ENCODE measurements at places on chromosomes 11 and 22.

DNA sequence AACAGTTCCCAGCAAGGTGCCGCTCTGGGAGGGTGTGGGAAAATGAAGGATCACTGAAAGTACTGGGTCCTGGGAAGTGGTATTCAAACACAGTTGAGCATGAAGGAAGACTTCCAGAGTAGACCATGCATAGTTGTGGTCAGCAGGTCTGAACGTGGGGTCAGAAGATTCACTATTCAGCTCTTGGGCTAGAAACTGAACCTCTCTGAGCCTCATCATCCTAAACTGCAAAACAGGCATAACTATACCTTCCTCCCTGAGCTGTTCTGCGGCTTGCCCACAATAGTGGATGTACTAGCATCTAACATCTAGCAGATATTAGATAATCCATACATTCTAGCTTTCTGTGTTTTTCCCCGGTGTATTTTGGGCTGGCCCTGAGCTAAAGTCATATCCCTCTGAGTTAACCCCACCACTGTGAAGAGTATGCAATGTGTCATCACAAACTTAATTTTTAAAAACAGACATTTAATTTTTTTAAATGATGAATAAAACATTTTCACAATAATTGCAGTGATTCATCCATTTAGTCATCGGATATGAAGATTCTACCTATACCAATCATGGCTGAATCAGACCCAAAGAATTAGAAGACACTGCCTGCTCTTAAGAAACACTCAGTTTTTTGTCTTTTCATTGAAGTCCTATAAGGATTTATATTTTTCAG, 179.1 kb downstream of the BLID start:
- H3K27ac ChIP-seq: no peak overlapping the region
- no peaks in the 10 kb centered on the region for H3K36me3 ChIP-seq
- DNase-seq: no peak

DNA sequence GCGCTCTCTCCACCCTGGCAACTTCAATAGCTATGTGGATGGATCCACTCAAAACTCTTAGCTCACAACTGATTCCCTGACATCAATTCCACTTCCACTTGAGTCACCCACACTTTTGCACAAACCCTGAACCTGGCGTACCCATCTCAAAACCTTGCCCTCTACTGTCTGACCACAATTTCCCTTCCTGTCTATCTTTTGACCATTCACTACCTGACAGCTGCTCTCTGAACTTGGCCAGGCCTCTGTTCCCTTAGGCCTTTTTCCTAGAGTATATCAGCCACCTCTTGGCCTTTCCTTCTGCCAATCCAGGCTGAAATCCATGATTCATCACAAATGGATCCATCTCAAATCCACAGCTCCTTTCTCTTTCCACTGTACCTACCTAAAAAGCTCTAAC, 106.0 kb downstream of the RPL27A start:
- H3K4me3 ChIP-seq: no peak overlapping the region
- no peak overlapping the region for H3K27ac ChIP-seq
- H3K27me3 ChIP-seq: no peaks in the 10 kb centered on the region
- H3K4me1 ChIP-seq: no peaks in the 10 kb centered on the region
- no peak for DNase-seq
- H3K36me3 ChIP-seq: no peaks in the 10 kb centered on the region

DNA sequence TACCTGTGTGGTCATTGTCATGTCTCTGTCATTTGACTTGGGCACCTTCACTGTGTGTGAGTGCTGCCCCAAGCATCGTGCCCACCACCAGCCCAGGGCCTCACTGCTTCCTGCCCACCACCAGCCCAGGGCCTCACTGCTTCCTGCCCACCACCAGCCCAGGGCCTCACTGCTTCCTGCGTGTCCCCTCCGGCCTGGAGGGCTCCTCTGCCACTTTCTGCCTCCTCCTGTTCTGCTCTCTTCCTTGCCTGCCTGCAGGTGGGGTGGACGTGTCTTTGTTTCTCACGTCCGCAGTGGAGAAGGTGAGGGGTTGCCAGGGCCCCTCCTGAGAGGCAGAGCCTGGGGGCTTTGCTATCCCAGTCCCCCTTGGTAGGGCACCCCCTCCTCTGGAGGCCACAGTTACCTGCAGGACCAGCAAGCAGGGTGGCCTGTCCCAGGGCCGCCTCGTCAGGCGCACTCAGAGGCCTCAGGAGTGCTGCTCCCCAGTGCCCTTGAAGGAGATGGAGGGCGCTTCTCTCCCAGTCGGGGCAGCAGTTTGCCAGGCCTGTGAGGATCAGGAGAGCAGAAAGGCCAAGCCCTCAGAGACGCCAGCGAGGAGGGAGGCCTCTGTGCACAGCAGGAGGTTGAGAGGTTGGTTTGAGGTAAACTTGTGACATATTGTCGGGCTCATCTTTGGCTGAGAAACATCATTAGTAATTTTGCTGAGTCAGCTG, 290.7 kb downstream of the TBC1D22A start:
- H3K27me3 ChIP-seq: no peaks in the 10 kb centered on the region
- H3K4me3 ChIP-seq: no peak overlapping the region
- peaks cover 39% of the 10 kb centered on the region for H3K36me3 ChIP-seq
- no peak overlapping the region for H3K27ac ChIP-seq

DNA sequence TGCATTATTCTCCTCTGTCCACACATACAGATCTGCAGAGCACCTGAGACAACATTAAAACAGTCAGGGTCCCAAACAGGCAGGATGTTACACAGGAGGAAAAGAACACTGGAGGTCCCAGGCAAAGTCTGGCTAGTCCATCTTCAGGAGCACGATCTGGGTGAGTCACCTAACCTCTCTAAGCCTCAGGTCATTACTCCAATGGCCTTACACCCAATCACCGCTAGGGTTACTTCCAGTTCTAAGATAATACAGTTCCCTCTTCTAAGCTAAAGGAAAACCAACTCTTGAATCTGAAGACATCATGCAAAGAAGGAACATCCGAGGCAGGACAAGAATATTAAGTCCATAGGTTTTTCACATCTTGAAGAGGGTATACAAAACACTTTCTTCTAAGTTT, 24.5 kb downstream of the ASCC2 start:
- no peaks in the 10 kb centered on the region for H3K27me3 ChIP-seq
- DNase-seq: no peak
- no peaks in the 10 kb centered on the region for H3K4me1 ChIP-seq
- peaks cover 94% of the 10 kb centered on the region for H3K36me3 ChIP-seq

- H3K4me3 ChIP-seq: no peak overlapping the region
- H3K27me3 ChIP-seq: no peaks in the 10 kb centered on the region
- H3K27ac ChIP-seq: no peak overlapping the region
- no peak for DNase-seq
- no peaks in the 10 kb centered on the region for H3K36me3 ChIP-seq
- peaks cover 6% of the 10 kb centered on the region for H3K4me1 ChIP-seq
Measured at GRCh38 chr11:74687237-74688023, 43.8 kb downstream of the CHRDL2 start.

DNA sequence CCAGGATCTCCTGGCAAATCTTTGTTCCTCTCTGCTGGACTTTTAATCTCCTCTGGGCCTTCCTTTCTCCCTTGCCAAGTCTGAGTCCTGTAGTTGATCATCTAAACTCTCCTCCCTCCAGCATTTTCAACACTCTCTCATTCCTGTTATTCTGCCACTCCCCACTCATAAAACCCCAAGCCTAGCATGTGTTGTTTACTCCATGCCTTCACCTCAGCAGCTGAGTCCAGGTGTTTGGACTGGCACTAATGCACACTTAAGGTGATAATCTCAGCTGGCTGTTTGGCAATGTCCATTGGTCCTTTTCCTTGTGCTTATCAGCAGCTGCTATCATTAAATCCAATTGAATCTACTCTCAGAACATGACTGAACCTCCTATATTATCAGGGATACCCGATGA, 876.8 kb upstream of the TENM4 start:
- H3K27ac ChIP-seq: no peak overlapping the region
- H3K4me3 ChIP-seq: no peak overlapping the region
- H3K27me3 ChIP-seq: no peaks in the 10 kb centered on the region
- no peaks in the 10 kb centered on the region for H3K4me1 ChIP-seq

DNA sequence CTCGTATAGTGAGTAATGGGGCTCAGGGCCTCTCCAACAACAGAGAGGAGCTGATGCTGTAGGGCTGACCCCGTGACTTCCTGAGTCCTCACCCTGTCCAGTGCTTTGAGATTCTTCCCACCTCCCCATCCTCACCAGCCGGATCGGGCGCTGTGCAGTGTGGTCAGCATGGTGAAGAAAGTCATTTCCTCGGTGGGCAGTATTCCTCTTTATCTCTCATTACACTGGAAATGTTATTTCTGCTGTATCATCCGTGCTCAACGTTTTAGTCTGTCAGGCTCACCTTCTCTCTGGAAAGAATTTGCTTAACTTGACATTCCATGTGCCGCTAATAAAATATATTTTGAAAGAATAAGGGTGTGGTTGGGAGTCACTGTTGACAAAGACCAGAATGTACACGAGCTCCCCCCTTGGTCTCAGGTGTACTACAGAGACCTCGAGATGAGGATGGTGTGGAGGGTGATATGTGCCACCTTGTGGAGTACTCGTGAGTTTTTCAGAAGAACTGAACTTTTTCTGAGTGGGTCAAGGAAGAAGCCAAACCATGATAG, 25.7 kb upstream of the SCGB1A1 start:
- no peak overlapping the region for H3K27ac ChIP-seq
- H3K36me3 ChIP-seq: no peaks in the 10 kb centered on the region
- no peak for DNase-seq
- H3K27me3 ChIP-seq: no peaks in the 10 kb centered on the region

- H3K27me3 ChIP-seq: no peaks in the 10 kb centered on the region
- DNase-seq: no peak
- no peaks in the 10 kb centered on the region for H3K36me3 ChIP-seq
- peak overlapping the region; percentile 45 for H3K27ac ChIP-seq
Measured at GRCh38 chr11:48004456-48004855, 24.1 kb downstream of the PTPRJ start.

DNA sequence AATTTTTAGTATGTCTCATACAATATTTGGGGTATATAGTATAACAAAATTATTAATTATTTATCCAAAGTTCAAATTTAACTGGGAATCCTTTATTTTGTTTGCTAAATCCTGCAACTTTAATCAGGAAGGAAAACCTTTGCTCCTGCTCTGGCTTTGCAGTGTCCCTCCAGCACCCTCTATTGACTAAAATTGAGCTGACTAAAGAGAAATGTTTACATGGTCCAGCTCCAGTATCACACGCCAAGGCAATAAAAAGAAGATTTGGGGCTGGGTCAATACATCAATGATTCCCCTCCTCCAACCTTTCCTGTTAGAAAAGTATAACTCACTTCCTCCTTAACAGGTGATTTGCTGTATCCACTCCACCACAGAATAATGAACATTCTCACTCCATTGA, 153.0 kb upstream of the LRRC4C start:
- no peaks in the 10 kb centered on the region for H3K36me3 ChIP-seq
- H3K4me1 ChIP-seq: no peaks in the 10 kb centered on the region
- no peak for DNase-seq
- H3K27ac ChIP-seq: no peak overlapping the region

DNA sequence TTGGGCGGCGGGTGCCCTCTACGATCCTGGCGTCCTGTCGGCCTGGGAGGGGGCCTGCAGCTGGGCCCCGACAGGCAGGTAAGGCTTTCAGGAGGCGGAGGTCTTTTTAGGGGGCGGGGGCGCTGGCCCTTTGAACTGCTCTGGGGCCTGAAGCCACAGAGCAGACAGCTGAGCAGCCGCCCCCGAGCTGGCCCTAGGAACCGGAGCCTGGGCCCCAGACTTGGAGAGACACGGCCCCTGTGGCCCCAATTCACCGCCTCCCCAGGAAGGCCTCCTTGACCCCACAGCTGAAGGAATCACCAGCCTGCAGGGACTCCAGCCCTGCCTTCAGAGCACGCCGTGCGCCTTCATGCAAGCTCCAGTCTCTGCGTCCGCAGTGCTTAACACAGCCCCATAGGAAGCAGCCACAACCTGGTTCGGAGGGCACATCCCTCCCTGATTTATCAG, 618 bp upstream of the CERK start:
- peak overlapping the region; percentile 81 for H3K4me3 ChIP-seq
- peak overlapping the region; percentile 96 for H3K27ac ChIP-seq
- peaks cover 38% of the 10 kb centered on the region for H3K4me1 ChIP-seq

GRCh38 chr22:29855611-29856181, 17.6 kb upstream of the ASCC2 start:
- H3K27ac ChIP-seq: no peak overlapping the region
- DNase-seq: no peak
- no peaks in the 10 kb centered on the region for H3K36me3 ChIP-seq
- no peak overlapping the region for H3K4me3 ChIP-seq

GRCh38 chr11:82701847-82702520, 31.7 kb downstream of the FAM181B start:
- peak; percentile 30 for DNase-seq
- H3K4me1 ChIP-seq: no peaks in the 10 kb centered on the region
- H3K27ac ChIP-seq: no peak overlapping the region
- no peaks in the 10 kb centered on the region for H3K27me3 ChIP-seq

DNA sequence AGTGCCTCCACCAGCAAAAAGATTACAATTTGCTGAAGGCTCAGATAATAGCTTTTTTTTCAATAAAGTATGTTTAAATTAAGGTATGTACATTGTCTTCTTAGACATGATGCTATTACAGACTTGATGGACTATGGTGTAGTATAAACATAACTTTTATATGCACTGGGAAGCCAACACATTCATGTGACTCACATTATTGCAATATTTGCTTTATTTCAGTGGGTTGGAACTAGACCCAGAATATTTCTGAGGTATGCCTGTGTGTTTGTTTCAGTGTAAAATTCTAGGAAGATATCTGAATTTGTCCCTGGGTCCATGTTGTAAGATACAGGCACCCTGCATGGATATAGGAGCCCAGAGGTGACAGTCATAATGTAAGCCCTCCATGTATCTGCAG, 120.0 kb upstream of the BDNF start:
- no peak for DNase-seq
- no peaks in the 10 kb centered on the region for H3K36me3 ChIP-seq
- H3K27me3 ChIP-seq: no peaks in the 10 kb centered on the region
- H3K4me3 ChIP-seq: no peak overlapping the region
- H3K4me1 ChIP-seq: no peaks in the 10 kb centered on the region

DNA sequence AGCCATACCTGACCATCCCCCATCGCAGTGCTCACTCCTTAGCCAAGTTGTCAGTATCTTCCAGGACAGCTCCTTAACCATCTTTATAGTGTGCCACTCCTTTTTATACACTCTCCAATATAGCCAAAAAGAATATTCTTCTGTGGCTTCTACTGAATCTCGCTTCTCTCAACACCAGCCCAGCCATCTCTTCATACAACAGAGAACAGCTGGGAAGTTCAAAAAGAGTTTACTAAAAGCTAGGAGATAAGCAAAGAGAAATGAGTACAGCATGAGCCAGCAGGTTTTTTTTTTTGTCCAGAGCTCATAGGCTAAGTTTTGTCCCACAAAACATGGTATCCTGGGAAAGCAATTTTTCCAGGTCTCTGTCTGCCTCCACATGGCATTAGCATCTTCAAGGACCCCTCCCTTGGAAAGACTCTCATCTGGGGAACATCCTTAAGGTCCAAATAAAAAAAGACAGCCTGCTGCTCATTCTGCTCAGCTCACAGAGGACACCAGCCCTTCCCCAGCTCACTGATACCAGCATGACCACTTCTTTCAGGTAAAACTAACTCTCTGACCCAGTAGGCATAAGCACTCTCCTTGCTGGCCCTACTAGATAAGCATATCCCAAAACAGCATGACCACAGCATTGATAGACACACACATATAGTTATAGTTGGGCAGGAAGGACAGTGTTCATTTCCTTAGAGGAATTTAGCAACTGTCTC, 48.8 kb upstream of the YWHAH start:
- peaks cover 7% of the 10 kb centered on the region for H3K4me1 ChIP-seq
- H3K4me3 ChIP-seq: no peak overlapping the region
- no peaks in the 10 kb centered on the region for H3K27me3 ChIP-seq
- peaks cover 2% of the 10 kb centered on the region for H3K36me3 ChIP-seq
- no peak overlapping the region for H3K27ac ChIP-seq

GRCh38 chr11:1862588-1863351, 9.9 kb downstream of the LSP1 start:
- no peaks in the 10 kb centered on the region for H3K36me3 ChIP-seq
- no peak overlapping the region for H3K4me3 ChIP-seq
- DNase-seq: no peak
- no peaks in the 10 kb centered on the region for H3K27me3 ChIP-seq
- peak overlapping the region; percentile 91 for H3K27ac ChIP-seq

Measured in tibial nerve (tissue), 4 donors.